ENCODE measurements at places on chromosomes 2 and 18.

DNA sequence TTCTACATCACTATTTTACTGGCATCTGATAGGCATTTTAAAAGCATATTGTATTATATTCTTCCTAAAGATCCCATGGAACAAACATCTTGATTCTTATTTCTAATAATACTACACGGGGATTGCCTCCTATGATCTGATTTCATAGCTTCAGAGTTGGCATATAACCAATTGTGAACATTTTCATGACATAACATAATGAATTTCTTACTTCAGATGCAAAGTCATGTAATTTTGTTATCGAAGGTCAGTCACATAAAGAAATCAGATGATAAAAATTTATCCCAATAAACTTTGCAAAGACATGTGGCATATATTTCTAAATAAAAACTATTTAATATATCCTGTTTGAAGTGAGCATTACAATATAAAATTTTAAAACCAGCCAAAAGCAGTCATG, 93.3 kb downstream of the COL5A2 start:
- no peak for DNase-seq

DNA sequence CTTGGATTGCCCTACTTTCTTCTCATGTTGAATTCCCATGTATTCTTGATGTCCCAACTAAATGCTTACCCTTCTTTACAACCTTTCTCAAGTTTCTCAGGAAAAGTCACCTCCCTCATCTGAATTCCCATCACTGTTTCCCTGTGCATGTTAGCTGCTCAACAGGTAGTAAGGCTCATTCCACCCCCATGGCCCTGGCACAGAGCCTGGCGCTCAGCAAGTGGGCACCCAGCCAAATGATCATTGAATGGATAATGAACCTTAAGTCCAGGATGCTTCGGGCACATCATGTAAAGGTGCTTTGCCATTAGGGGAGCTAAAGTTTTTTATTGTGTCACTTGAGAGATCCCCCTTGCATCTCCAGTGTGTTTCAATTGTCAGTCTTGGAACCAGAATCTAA, 124.0 kb downstream of the PKP4 start:
- DNase-seq = no peak

DNA sequence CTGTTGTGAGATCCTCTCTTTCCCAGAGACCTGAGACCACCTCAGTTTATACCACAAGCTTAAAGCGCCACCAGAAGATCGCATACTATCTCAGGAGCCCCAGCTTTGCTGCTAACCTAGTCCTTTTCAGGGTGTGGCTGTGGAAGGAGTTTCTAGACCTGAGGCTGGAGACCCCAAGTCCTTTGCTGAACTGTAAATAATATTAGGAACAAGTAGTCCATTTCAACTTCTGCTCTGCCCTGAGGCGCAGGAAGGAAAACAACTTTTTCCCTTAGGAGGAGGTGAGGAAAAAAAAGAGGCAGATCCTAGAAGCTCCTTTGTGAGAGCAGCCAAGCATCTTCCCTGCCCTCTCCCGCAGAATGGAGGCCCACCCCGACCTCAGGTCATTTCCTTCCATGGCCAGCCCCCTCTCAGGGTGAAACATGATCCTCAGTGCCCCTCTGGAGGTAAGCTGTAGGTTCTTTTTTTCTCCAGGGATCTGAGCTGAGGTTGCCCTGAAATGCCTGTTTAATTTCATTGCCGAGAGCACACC, 122.8 kb upstream of the LGALSL start:
- no peak for DNase-seq

DNA sequence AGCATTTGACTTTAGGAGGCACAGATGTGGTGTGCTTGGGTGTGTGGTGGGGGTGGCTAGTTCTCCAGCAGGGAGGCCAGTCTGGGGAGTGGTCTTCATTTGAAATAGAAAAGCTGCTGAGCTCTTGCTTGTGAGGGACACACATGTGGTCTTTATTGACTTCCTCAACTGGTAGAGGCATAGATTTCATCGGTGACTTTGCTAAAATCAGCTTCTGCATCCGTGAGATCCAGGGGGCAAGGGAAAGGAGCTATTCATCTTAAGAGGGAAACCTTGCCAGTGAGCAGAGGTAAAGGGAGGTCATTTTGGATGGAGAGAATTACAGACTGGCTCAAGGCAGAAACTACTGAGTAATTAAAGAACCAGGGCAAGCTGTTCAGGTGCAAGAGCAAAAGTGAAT, 4.7 kb downstream of the MAPRE3 start:
- no peak for DNase-seq

GRCh38 chr2:229388731-229389130, 117.6 kb upstream of the PID1 start:
- DNase-seq = no peak

- peak; percentile 55 for DNase-seq
Observed at GRCh38 chr18:63309422-63309821, 10.1 kb downstream of the BCL2 start.

- no peak for DNase-seq
Observed at GRCh38 chr18:65091744-65092329, 659.0 kb upstream of the CDH7 start.

DNA sequence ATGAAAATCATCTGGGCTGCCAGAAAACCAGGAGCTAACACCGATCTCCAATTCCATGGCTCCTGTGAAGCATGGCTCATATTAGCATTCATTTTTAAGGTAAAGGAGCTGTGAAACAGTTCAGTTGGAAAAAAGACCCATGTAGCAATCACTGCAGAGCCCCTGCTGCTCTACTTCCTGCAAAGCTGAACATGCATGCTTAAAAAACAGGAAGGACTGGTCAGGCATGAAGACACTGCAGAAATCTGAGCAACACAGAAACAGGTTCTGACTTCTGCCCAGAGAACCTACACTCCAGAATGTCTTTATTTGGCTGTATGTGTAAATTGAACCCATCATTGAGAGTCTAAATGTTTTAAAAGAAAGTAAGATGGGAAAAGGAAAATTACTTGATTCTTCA, 950.6 kb downstream of the DCDC2C start:
- no peak for DNase-seq

DNA sequence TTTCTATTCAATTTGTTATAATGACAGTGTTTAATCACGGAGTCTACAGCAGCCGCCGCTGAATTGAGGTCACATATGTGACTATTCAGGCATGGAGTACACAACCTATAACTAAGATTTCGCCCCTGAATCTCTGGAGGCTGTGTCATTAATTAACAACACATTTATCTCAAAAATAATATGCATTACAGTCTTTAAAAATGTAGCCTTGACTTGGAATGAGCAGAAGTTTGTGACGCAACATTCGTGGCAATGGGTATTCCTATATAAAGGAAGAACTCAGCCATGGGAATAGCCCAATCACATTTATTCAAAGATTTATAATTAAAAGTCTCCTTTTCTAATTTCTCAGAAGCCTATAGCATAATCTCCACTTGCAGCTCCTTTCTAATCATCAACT, 60.6 kb upstream of the LYPD1 start:
- DNase-seq = no peak

- DNase-seq = no peak
Observed at GRCh38 chr2:128375454-128375853, 56.8 kb upstream of the HS6ST1 start.

DNA sequence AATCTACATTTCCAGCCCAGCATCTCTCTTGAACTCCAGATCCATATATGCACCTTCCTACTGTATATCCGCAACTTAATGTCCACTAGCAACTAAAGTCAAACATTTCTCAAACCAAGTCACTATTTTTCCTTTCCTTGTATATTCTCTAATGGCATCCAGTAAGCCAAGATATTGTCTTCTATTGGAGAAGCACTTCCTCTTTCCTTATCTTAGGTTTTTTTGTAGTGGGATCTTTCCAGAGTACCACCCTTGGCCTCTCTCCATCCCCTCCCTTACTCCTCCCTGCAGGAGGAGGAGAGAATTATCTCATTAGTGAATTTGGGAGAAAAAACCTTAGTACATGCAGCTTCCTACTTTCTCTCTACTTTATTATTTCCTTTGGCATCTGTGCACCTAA, 8.7 kb upstream of the DYNC1I2 start:
- no peak for DNase-seq

GRCh38 chr2:33617401-33617800, 18.3 kb upstream of the FAM98A start:
- no peak for DNase-seq

GRCh38 chr2:233980955-233981561, 63.9 kb downstream of the TRPM8 start:
- DNase-seq = no peak

- DNase-seq = no peak
Observed at GRCh38 chr2:136844546-136844945, 79.2 kb downstream of the THSD7B start.

DNA sequence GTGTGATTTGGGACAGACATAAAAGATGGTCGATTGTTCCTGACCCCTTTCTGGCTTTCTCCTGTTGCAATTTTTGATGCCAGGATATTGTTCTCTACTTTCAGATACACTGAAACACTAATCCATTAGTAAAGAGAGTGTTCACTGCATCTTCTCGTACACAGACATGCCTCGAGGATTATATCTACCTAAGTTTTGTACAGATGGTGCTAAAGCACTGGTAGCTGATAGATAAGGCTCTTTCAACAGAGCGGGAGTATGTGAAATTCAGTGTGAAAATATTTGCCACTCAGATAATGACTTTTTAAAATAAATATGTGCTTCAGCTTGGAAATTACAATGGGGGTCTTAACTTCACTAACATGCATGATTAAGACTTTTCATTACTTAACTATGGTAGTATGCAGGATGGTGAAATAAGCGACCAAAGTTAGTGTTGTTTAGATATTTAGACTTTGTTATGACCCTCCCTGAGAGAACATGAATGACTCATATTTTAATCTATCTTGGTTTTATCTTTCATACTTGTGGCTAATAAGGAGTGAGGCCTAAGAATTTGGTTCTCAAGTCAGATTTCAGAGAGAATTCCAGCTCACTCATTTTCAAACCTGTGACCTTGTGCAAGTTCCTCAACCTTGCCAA, 474.9 kb downstream of the NRXN1 start:
- no peak for DNase-seq

DNA sequence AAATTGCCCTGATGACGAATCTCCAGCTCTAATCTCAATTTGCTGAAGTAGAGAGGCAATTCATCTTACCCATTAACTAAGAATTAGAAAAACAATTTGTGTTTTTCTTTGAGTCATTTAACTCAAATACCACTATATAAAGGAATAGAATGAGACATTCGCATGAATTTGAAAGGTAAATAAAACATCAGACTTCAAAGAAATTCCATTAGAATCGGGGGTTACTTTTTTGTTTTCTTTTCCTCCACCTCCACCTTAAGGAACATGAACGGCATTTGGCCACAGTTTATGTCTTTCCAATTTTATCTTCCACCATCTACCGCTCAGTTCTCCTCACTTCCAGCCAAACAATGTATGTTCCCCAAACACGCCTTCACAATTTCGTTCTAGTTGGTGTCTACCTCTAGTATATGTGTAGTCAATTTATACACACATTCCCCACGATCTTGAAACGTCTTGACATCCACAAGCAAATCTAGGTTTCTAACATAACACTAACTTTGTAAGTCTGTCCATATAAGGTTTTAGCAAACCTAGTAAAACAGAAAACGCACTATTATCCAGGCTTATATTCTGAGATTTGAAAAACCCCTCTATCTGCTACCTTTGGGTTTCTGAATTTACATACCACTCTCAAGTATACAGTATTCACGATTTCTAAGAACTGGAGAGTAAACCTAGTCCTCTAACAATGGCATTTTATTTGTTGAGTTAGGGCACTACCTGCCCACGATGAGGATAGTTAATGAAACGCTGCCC, 1.2 kb upstream of the SMCHD1 start:
- DNase-seq = no peak

GRCh38 chr2:139177041-139177440, 396.9 kb upstream of the NXPH2 start:
- no peak for DNase-seq

GRCh38 chr18:68676913-68677312, 38.0 kb downstream of the TMX3 start:
- DNase-seq = no peak

- DNase-seq = peak; percentile 75
Observed at GRCh38 chr2:43225093-43225787, 1.2 kb downstream of the ZFP36L2 start.

- DNase-seq = no peak
Observed at GRCh38 chr2:39683022-39683699, 17.4 kb downstream of the TMEM178A start.

DNA sequence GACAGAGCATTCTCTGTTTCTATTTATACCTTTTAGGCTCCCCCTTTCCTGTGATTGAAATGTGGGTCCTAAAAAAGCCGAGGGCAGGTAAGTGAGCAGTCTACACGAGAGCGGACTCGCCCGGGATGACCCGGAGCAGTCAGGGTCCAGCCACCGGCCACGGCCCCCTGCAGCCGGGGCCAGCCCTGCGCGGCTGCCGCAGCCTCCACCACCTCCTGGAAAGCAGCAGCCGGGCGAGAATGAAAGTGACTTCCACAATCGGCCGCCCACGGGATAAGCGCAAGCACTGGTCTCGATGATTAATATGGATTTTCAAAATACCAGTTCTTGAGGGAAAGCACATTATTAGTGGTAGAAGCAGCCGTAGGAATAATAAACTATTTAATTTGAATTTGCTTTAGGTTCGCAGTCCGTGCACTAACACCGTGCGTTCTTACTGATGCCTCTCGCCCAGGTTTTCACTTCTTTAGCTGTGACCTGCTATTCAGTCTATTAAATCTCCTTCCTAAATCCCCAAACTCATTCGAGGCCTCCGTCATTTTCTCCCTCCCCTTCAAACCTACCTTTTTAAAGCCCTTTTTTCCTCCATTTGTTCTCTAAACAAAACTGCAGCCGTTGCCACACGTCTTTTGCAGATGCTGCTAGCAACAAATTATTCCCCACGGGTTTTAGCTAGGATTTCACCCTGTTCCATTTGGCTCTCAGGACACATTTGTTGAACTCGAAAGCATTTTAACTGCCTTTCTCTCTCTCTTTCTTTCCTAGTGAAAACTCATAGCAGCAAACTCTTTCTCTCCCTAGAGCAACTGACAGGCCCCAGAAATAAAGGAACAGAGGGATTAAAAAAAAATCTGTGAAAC, 1015.1 kb upstream of the PIK3C3 start:
- DNase-seq = no peak

- DNase-seq = no peak
Observed at GRCh38 chr2:146764301-146764700, 1080.5 kb upstream of the ACVR2A start.

DNA sequence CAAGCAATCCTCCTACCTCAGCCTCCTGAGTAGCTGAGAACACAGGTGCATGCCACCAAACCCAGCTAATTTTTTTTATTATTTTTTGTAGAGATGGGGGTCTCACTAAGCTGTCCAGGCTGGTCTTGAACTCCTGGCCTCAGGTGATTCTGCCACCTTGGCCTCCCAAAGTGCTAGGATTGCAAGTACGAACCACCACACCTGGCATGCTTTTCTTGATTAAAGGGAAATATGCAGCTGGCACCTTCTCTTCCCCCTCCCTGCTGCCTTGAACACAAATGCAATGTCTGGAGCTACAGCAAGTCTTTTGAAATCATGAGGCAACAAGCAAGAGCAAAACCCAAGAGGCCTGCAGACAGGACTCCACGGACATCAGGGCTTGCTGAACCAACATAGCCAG, 26.8 kb upstream of the BIN1 start:
- no peak for DNase-seq

DNA sequence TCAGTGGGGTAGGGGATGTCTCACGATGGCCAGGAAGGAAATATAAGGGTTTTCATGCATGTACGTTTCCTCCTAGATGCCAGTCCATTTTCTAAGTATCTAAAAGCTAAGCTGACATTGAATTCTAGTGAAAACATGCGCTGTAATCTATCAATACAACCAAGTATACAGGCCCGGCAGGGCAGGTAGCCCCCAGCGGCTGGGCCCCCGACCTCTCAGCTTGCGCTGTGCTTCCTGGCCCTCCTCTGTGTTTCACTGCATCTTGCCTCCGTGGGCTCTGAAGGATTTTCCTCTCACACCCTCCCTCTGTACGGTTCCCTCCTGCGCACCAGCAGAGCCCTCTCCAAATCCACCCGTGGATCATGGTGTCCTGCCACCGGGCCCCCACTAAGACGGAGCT, 524.8 kb downstream of the ZNF516 start:
- DNase-seq = no peak

All from stimulated activated CD4-positive, alpha-beta T cell treated with anti-CD3 and anti-CD28 coated beads, Interleukin-15, amount 100 ng/mL, for 24 hours (primary cell).